T-cell (primary cell): ENCODE measurements at places on chromosomes 7 and 10.

DNA sequence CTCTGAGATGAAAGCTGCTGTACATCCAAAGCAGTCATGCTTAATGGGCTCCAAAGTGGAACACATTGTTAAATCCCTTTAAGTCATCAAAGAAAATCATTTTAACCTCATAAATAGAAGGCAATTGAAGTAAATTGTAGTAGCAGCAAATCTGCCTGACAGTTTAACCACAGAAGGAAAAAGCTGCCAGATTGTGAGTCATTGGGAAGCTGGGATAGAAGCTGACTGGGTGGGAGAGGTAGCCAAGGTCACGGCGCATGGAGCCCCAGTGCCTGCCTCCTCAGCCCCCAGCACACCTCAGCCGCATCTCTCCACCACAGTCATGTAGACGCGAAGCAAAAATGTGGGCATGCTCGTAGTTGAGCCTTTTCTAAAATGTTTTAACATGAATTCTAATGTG is 44.0 kb downstream of the TARP start:
- DNase-seq, result no peak

DNA sequence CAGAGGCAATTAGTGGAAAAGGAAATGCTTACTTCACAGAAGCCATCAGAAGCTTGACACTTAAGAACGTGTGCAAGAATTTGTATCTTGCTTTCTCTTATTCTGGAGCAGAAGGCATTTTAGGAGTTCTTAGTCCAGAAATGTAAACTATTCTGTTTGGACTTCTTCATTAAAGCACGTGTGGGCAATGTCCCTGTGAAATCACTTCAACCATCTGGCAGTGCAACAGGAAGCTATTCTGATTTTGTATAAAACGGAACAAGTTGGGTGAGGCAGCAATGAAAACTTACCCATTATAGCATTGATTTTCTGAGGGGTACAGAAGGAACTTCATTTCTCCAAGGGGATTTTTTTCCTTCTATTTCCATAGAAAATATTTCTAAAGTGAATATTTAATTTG is 21.3 kb upstream of the ARHGAP21 start:
- no peak for DNase-seq

- DNase-seq, result no peak
These were observed 60.9 kb downstream of the TMEM130 start for GRCh38 chr7:98808751-98809460.

GRCh38 chr7:77651575-77652162 is 44.6 kb upstream of the RSBN1L start:
- peak; percentile 41 for DNase-seq

- no peak for DNase-seq
These were observed 98.4 kb downstream of the UBE2H start for GRCh38 chr7:129854401-129854800.

GRCh38 chr10:122550427-122550826 is 10.1 kb upstream of the DMBT1 start:
- DNase-seq, result no peak

GRCh38 chr10:113442336-113442735 is 110.5 kb upstream of the HABP2 start:
- DNase-seq, result no peak

DNA sequence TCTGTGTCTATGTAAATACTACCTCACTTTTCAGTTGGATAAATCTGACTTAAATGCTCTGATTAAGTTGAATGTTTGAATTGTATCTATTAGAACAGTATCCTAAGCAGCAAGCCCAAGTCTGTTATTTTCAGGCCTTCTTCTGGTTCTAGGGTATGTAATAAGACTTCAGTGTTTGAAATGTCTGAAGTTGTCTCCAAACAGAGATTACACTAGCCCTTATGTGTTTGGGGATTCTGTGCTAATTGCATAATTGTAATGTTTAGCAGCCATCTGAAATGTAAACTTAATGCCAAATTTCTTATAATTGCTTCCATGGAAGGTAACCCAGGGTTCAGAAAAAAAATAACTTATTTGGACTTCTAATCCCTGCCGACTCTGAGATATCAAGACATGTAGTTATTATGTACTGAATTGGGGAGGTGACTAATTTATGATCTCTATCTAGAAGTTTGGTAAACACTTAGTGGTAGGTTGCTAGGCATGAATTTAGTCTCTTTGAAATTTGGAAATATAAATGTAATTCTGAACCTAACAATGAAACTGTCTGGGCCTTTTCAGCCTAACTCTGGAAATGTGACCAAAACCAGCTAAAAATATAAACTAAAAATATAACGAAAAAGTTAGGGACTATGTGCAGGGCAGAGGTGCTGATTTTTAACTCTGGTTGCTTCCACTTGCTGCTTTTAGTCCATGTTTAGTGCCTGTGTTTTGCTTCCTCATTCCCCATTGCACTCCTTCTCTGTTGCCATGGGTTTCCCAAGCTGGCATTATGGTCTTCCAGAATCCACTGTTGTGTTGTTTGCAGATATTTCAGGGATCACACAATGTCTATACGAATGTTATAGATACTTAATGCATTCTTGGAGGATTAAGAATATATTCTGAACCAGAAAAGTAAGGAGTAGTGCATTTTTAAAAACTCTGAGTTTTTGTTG is 54.8 kb downstream of the MCU start:
- no peak for DNase-seq

DNA sequence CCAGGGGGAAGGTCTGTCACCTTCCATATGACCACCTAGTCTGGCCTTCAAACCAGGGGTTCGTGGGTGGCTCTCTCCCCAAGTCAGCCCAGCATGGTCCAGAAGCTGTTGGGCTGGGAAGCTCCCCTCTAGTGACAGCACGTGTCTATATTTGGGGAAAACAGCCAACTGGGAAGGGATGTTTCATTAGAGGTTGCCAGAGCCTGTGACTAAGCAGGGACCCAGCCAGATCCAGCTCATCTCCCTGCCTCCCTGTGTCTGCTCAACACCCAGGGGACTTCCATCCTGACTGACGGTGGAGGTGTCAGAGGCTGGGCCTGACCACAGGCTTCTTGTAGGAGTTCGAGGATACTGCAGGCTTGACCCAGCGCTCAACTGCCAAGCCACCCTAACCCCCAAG is 10.5 kb downstream of the STYXL1 start:
- DNase-seq, result no peak

GRCh38 chr10:88190123-88190522 is 326.7 kb downstream of the PTEN start:
- DNase-seq, result no peak

DNA sequence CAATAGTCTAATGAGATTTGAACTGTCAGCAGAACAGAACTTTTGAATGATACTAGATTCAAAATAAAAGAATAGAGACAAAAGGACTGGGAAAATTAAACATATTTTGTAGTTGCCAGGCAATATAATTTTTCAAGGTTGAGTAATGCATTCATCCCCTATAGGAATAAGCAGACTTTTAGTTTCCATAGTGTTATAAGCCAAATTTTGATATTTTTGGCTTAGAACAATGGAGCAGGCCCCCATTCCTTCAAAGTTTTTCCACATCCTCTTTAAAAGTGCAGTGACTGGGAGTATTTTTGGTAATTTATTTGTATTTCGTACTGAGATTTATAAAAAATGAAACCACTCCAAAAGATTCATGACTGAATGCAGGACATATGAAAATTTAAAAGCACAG is 24.0 kb downstream of the MEOX2 start:
- DNase-seq, result no peak

DNA sequence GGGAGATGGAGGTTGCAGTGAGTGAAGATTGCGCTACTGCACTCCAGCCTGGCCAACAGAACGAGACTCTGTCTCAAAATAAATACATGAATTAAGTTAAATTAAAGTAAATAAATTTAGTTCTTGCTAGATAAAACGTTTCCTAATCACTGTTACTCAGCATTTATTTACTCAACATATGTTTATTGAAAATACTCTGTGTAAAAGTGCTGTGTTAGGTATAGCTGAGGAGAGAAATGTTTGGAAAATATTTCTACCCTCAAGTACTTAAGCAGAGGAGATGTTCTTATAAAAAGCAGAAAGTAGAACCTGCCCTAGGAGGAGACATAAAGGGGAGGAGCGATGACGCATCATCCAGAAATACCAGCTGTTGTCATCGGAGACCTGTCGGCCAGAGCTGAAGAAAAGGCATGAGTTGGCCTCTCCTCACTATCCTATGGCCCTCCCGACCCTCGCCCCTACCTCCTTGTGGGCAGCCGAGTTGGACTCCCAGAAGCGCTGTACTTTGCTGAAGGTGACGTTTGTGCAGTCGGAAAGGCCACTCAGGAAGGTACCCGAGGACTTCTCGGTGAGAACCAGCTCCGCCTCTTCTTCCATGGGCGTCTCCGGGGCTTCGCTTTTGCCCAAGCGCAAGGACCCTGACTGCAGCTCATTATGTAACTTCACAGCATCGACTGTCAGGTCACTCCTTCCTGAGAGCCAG is 1.1 kb downstream of the RRP12 start:
- DNase-seq, result no peak

GRCh38 chr7:142813226-142813625 is 41.6 kb upstream of the EPHB6 start:
- DNase-seq, result no peak
